G401 (cell line): ENCODE measurements at places on chromosomes 2 and 18. TPM values are rescaled to one million over a fixed set of nuclear protein-coding genes. Genes with fewer than 3 reads are reported as not detected.
A peak's percentile ranks its signal among the peaks of the same experiment; 100 is the strongest.

The UPP2 gene
- not detected in 2 replicates for total RNA-seq

The PROKR1 gene
- total RNA-seq: not detected in 2 replicates

The EPB41L5 gene
- 19.3 and 21.3 TPM in 2 replicates for total RNA-seq

The MAP3K19 gene
- total RNA-seq: not detected in 2 replicates

The ZC3H6 gene
- 0.98 and 1.7 TPM in 2 replicates for total RNA-seq

The FAM98A gene
- 8.9 and 21.8 TPM in 2 replicates for total RNA-seq

The VWA3B gene
- total RNA-seq: not detected in 2 replicates

The MTCL1 gene
- 0.43 and 2.2 TPM in 2 replicates for total RNA-seq

The SLC5A7 gene
- not detected in 2 replicates for total RNA-seq

The FNDC4 gene
- 4.0 and 5.2 TPM in 2 replicates for total RNA-seq

The EPB41L3 gene
- total RNA-seq: 0.07 TPM in 1 of 2 replicates, not detected in the other

DNA sequence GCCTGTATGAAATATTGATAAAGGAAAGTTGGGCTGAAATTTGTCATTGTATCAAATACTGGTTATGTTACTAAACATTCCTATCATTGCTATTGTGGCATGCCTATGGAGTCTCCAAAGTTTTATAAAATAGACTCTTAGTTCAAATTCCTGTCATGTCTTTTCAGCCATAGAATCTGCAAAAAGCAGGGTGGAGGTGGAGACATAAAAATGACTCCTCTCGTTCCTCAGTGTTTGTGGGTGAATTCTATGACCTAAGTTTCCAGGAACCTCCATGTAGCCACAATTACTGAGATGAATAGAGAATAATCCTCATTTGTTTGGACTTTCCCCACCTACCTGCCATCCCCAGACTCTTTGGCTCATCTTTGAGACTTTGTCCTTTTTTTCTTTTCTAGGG is 326.3 kb upstream of the ETAA1 start:
- no peak for DNase-seq

- no peak for DNase-seq
Measured at GRCh38 chr2:127342101-127342500, 45.7 kb downstream of the MAP3K2 start.

DNA sequence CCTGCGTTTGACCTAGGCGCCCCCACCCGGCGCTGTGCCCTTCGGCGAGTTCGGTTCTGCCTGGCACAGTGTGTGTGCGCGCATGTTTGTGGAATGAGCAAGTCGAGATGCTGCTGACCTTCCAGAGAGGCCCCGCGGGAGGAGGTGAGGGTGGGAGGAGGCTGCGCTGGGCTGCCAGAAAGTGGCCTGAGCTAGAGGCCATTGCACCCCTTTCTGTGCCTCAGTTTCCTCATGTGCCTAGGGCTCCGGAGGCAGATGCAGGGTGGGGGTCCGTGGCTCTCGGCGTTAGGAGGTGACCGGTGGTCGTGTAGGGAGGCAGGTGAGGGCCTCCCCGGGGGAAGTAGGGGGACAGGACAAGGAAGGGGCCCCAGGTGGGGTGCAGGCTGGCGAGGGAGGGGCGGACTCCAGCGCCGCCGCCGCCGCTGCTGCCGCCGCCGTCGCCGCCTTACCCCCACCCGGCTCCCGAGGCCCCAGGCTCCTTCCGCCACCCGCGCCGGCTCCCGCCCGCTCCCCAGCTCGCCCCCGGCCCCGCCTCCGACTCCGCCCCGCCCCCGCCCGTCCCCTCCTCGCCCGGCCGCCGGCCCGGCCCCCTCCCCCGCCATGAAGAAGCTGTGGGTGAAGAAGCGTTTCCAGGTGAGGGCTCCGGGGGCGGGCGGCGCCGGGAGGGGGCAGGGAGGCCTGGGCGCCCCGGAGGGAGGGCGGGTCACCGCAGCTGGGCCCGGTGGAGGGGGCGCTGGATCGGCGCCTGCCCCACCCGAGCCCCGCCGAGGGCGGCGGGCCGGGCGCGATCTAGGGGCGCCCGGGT is 7.0 kb downstream of the SPEG start:
- peak; percentile 46 for DNase-seq

GRCh38 chr2:168587307-168587706 is 131.2 kb downstream of the CERS6 start:
- DNase-seq: no peak

DNA sequence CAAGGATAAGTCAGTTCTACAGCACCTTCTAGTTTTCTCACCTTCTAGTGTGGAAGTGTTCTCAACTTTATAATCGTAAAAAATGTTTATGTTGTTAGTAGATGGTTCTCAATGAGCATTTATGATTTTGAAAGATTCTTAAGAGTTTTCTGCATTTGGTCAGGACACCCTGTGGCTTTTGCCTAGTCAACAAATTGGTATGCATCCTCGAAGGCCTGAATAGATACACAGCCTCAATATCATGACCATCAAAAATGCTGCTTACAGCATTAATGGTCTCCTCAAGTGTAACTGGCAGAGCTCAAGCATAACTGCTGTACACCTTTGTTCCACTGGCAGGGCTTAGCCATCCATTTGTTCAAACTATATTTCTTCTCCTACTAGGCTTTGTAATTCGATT is 96.7 kb downstream of the CRACDL start:
- DNase-seq: no peak

DNA sequence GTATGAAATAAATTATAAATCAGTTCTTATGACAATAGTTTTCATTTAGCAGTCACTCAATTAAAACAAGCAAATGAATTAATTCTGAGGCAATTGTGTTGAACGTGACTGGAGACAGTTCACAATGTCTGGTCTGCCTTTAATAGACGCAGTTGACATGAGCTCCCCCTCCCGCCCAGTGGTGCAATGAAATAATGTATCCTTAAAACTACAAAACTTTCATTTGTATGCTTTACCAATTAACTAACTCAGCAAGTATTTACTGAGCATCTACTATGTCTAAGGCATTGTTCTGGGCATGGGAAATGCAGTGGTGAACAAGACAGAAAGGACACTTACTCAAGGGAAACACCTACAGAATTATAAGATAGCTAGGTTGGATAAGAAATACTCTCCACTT is 3.5 kb upstream of the DSC2 start:
- DNase-seq: no peak

DNA sequence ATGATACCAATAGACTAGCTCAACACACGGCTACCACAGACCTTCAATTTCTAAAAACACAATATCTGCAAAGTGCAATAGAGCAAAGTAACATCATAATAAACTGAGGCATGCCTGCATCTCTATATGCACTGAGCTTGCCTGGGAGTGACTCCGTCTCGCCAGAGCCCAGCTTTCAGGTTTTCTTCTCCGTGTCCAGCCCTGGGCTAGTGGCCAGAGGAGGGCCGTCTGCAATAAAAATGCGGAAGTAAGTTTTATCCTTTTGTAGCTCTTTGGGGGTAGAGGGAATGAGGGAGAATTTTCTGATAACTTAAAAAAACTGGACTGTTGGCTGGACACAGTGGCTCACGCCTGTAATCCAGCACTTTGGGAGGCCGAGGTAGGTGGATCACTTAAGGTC is 41.0 kb upstream of the GPR17 start:
- no peak for DNase-seq

DNA sequence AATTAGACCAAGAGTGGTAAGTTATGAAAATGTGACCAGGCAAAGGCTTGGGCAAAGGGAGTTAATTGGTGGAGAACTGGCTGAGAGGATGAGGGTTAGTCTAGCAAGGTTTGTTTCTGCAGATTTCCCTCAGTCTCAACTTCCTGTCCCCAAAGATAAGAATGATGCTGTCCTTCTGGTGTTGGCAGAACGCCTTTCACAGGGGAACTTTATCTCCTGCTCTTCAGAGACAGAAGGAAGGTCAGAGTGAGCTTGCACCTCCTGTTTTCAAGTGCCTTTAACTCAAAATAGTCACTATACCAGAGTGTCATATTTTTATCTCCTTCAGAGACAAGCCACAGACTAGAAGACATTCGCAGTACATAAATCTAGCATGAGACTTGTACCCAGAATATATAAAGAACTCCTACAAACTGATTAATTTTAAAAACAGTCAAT is 95.7 kb downstream of the TEX51 start:
- DNase-seq: no peak

DNA sequence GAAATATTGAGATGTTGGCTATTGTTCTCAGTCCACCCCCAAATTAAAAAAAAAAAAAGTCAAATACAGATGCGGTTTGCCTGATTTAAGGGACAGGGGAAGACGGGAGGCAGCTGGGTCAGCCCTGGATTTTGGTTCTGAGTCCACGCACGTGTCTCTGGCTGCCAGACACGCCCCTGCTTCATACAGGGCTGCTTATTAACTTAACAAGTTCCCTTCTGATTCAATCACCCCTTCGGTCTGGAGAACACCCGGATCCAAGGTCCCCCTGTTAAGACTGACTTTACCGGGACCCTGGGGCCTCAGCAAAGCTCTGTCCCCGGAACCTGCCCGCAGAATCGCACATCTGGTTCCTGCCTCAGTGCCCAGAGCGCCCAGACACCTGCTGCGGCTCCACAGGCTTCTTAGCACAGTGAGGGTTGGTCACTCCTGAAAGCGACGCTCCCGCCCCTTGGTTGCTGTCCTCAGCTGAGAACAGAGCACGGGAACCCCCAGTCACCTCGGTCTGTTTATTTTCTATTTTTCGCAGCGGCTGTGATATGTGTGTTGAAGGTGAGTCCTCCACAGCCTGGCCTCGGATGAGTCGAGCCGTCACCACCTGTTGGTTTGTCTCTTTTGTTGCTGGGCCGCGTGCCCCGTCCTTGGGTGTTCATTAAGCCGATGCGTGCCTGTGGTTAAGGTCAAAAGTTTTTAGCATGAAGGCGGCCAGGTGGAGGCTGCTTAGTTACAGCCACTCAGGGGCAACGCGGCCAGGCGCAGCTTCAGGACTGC is 57.2 kb downstream of the RTP5 start:
- no peak for DNase-seq

GRCh38 chr2:48483916-48484315 is 46.0 kb upstream of the STON1 start:
- DNase-seq: no peak

DNA sequence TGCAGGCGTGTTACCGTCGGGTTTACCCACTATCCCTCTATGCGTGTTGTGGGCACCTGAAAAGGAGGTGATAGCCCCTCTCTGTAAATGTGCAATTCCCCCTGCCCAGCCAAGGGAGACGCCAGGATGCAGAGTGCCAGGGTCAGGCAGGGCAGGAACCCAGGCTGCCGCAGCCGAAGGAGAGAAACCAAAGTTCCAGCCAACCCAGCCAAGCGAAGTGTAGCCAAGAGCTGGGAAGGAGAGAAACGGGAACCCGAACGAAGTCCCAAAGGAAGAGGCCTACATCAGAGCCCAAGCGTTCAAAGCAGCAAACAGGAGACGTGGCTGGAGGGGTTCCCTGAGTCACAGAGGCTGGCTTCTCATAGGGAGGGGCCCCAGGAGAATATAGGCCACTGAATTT is 24.2 kb upstream of the SPR start:
- DNase-seq: no peak

GRCh38 chr2:238006510-238006909 is 39.7 kb downstream of the UBE2F start:
- no peak for DNase-seq

DNA sequence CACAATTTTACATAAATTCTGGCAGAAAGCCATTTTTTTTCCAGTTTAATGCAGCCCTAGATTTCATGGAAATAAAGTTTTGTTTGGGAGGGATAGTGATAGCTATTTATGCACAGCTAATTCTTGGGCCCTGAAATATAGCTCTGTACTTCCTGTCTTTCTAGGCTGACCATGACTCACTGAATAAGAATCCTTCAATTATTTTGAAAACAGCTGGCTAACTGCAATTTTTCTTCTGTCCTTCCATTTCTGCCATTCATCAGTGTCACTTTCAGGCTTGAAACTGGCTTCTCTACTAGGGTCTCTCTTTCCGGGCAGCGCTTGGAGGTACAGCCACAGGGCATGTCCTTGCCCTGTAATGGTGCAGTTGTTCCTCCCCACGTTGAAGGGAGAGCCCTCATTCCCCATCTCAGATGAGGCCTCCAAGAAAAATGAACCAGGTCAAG is 97.1 kb upstream of the TMEM178A start:
- DNase-seq: no peak

- DNase-seq: no peak
Measured at GRCh38 chr2:136497709-136498108, 267.6 kb upstream of the THSD7B start.

DNA sequence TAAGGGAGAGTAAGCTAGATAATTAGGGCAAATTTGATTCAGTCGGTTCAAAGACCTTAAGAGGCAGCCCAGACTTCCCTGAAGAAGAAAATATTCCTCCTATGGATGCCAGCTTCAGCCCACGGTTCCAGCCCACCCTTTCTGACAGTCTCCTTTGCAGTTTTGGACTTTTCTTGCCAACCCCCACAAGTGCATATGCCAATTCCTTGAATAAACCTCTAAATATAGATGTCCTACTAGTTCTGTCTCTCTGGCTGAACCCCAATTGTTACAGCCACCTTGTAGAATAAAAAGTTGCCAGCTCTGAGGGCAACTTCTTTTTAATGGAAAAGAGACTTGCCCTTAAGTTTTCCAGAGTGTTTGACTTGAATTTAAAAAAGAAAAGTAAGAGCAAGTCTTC is 111.7 kb downstream of the PID1 start:
- DNase-seq: no peak

DNA sequence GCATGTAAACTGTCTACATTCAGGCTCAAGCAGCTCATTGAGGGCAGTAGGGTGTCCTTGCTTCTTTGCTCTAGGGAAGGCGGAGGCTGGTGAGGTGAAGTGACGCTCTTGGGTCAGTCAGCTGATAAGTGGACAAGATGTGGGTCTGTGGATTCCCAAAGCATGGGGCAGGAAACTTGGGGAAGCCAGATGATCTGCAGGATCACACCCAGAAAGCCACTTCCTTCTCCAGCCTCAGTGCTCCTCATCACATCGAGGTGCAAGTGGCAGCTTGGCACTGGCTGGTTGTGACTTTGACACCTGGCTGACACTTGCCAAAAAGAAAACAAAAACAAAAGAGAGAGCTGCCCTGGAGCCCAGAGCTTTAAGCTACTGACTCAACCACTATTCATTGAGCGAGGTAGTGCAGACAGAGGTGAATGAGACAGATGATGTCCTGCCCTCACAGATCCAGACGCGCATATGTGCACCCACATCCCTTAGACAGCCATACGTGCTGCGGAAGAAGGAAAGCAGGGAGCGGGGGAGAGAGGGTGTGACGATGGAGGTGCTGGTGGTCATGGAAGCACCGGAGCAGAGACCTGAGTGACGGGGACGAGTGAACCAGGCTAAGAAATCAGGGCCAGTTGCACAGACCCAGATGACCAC is 3.1 kb upstream of the CIB4 start:
- DNase-seq: no peak

GRCh38 chr2:213238753-213239495 is 45.3 kb upstream of the SPAG16 start:
- DNase-seq: no peak

GRCh38 chr2:45258311-45258710 is 249.1 kb upstream of the SIX2 start:
- no peak for DNase-seq

DNA sequence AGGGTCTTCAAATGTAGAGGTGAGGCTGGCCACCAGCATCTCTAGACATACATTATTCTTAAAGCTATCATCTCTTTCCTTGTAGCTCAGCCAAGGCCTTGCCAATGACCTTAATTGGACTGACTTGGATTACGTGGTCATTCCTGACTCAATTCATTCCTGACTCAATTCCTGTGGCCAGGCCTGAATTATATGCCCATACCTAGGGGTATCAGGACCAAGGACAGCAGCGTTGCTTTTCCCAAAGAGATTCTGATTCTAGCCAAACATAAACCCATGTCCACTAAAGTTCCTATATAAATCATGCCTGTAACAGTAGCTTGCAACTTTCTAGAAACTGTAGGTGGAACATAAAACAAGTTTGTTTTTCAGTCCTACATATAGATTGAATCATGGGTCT is 231.7 kb downstream of the ARL6IP6 start:
- DNase-seq: no peak
